ENCODE measurements at places on chromosomes 4 and X. TPM values are rescaled to one million over a fixed set of nuclear protein-coding genes. Genes with fewer than 3 reads are reported as not detected.

The CCDC120 gene
- total RNA-seq = 11.5 TPM

The INTS12 gene
- 21.7 TPM for total RNA-seq

The NPY1R gene
- total RNA-seq = not detected

The CSAG3 gene
- total RNA-seq = not detected

The SAP30 gene
- total RNA-seq = 19.7 TPM

The GALNT7 gene
- total RNA-seq = 21.6 TPM

The JAKMIP1 gene
- not detected for total RNA-seq

The SSX4 gene
- not detected for total RNA-seq
